ENCODE measurements at places on chromosomes 4 and X.

DNA sequence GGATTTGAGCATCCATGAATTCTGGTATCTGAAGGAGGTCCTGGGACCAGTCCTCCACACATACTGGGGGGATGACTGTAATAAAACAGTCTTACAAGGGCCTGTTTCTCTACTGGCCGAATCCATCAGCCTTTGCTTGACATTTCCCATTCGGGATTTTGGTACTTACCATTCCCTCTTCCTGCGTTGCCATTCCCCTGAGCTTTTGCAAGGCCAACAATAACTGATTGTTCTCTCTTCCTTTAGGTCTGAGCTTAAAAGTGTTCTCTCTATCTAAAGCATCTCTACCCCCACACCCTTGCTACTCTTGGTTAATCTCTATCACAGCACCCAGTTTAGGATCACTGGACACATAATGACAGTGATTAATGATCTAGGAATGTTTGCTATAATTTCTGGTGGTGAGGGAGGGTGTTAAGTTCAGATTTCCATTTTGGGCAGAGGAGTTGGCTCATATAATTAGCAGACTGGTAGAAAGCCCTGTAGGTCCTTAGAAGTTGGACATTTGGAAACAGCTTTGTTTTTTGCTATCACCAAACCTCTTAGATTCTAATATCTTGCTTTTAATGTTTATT is 29.4 kb downstream of the TMA16 start:
- DNase-seq: no peak

DNA sequence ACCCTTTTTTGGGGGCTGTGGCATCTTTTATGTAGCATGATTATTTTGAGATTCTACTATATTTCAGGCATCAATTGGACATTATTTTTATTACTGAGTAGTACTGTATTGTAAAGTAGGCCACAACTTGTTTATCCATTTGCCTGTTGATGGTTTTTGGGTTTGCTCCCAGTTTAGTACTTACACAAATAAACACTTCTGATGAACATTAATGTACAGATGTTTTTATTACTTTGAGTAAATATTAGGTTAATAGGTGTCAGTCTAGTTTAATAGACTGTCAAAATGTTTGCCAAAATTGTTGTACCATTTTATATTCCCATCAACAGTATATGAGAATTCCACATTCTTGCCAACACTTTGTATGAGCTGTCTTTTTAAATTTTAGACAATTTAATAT is 214.9 kb upstream of the MAD2L1 start:
- no peak for DNase-seq

DNA sequence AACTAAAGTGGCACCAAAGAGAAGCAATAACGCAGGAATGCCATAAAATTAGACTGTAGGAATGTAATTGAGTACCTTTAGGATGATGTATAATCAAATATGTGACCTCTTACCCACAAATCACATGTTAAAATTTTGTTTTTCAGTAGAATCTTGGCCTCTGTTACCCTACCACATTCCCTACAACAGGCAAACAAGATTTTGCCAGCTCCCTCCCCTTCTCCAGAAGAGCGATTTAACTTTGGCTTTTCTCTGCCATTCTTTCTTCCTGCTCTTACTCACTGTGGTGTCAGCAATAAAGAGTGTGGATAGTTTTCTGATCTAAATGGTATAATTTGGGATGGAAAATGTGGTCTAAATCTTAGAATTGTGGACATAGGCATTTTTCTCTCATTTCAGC is 57.2 kb downstream of the TRIM2 start:
- DNase-seq: no peak

DNA sequence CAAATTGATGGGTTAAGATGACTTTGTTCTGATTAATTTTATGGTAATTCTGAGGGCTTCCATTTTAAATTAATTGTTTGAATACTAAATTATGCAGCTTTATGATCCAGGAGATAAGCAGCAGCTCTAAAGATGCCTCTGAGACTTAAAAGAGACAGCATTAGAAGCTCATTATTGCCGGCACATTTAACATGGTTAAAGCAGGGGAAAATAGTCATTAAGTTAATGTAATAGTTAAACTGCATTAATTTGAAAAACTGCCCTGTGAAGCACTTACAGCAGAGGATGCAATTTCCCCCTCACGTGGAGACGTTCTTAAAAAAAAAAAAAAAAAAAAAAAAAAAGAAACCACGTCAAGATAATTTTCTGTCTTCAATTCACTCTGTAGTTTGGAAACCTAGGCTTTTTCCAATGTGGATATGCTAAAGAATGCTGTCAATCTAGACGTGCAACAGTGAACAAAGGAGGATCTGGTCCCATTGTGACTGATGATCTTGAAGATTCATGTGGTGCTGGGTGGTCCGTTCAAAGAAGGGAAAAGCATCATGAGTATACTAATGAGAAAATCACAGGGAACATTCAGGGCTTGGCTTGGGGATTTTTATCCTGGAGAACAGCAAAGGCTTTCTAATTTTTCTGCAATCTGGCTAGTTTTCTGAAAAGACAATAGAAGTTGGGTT is 440.6 kb upstream of the HS3ST1 start:
- no peak for DNase-seq

GRCh38 chr4:54714631-54715030 is 56.9 kb downstream of the KIT start:
- DNase-seq: no peak

DNA sequence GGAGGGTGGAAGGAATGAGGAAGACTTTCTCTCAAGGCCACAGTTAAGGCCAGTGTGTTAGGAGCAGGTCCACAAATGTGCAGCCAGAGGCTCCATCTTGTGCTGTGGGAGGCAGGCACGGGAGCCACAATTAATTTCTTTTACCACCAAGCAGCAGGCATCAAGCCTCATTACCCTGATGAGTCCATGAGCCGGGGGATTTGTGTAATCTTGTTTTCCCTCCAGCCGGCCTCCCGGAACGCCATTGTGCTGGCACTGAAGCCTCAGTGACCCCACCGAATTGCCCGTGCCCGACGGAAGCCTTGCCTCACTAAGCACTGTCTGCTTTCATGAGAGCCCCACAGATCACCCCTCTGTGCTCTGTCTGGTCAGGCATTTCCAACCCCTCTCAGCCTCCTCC is 154.7 kb upstream of the STX18 start:
- DNase-seq: no peak

DNA sequence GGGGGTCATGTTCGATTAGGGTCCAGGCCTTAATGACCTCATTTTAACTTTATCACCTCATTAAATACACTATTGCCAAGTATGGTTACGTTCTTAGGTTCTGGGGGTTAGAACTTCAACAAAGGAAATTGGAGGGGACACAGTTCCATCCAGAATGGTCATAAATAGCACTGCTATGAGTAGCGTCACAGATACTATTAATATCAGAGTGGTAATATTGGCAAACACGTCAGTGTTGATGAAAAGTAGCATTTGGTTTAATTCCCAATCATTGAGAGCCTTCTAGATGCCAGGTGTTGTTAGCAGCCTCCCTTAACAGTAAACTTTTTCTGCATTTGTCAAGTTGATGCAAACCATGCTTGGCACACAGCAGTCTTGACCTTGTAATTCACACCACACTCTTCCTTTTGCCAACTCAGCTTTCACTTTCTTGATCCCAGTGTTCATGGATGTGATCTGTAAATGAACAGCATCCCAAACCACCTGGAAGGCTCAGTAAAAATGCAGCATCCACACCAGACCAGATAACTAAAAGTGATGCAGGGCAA is 912.5 kb upstream of the TENM3 start:
- DNase-seq: no peak

- no peak for DNase-seq
Measured at GRCh38 chrX:21766101-21766500, 8.2 kb upstream of the SMPX start.

DNA sequence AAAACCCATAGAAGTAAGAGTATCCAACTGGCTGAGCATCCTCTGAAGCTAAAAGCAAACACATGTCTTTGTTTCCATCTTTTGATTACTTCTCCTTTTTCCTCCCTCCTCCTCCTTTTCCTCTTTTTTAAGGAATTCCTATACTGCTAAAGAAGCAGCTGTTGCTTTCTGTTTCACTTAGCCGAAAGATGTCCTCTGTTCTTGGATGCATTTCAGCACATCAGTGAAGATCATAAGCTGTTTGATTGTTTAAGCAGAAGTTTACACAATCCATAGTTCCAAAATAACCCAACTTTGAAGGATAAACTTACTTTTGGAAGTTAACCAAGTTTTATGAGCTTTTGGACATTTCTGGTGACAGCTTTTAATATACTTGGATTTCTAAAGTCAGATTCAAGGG is 55.1 kb upstream of the TNIP3 start:
- no peak for DNase-seq

DNA sequence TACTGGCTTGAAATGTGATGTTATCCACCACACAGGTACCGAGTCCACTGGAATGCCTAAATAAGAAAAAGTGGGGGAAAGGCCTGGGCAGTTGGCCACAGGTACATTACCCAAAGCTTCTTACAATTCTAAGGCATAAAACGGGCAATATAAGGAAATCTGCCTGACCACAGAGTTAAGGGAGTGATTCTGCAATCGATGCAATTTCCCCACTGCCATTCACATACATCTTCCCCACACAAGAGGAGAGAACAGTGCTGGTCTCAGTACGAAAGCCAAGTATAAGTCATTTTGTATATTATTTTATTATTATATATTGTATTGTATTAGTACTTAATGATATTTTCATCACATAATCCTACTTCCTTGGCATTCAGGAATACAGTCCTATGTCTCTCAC is 30.6 kb downstream of the RFC1 start:
- DNase-seq: no peak

- DNase-seq: no peak
Measured at GRCh38 chrX:71510161-71510560, 22.7 kb upstream of the OGT start.

DNA sequence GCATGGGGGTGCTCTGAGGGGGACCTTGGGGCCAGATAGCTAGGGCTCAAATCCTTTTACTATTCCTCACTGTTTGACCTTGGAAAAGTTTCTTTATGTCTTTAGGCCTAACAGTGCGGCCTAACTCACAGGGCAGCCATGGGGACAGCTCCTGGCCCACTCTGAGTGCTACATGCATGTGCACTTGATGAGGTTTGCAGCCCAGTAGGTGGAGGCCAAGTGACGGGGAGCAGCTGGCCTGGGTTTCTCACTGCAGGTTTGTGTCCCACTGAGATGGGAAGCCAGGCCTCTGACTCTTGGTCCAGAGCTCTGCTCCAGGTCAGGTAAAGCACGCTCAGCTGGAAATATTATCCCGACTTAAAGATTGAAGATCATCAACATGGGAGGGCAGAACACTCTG is 102.8 kb downstream of the SLC2A9 start:
- DNase-seq: no peak

- peak; percentile 93 for DNase-seq
Measured at GRCh38 chr4:111641813-111642579, 503.3 kb upstream of the FAM241A start.

DNA sequence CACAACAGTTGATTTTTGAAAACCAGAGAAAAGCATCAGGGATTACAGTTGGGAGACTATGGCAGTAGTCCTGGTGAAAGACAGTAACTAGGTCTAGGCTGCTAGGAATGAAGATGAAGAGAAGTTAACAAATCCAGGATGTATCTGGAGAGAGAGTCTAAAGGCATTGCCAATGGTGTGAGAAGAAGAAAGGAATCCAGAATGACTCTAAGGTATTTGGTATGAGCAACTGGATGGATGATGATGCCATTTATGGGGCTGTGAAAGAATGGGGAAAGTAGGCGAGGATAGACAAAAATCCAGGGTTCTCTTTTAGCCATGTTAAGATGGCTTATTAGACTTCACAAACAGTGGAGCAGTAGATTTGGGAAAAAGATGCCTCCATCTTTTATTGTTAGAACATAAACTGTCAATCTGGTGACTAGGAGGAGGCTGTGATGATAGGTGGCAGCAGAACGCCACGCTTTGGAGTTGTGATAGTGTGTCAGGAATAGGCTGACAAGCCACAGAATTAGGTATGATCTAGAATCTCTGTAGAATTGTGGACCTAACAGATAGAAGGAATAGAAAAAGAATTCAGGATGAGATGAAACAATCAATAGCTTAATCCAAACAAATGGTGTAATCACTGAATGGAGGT is 27.3 kb upstream of the JADE1 start:
- DNase-seq: no peak

- peak; percentile 18 for DNase-seq
Measured at GRCh38 chr4:16199093-16199492, 27.2 kb downstream of the TAPT1 start.

- DNase-seq: no peak
Measured at GRCh38 chrX:65987811-65988210, 52.1 kb downstream of the VSIG4 start.

DNA sequence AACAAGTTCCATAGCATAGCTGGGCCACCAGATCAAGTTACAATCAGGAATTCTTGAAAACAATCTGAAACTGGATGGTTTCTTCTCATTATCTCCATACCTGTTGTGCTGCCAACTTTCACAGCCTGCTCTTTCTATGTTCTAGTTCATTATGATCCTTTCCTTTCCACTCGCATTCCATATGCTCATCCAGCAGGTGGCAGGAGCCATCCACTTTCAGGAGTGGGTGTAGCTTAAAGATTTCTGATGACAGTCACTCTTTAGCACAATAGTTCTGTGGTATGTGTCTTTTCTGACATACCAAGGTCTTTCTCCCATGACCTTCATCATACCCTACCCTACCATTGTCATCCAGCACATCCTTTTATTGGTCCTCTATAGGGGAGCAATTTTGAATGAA is 46.4 kb downstream of the PAGE2 start:
- peak; percentile 5 for DNase-seq

- DNase-seq: no peak
Measured at GRCh38 chrX:118480172-118480571, 15.4 kb upstream of the DOCK11 start.

GRCh38 chrX:100928660-100929613 is at the start of gene XKRX:
TSS of gene XKRX (minus strand) at chrX:100928917. CDS start at chrX:100928304, 613 bp downstream.
- DNase-seq: no peak

DNA sequence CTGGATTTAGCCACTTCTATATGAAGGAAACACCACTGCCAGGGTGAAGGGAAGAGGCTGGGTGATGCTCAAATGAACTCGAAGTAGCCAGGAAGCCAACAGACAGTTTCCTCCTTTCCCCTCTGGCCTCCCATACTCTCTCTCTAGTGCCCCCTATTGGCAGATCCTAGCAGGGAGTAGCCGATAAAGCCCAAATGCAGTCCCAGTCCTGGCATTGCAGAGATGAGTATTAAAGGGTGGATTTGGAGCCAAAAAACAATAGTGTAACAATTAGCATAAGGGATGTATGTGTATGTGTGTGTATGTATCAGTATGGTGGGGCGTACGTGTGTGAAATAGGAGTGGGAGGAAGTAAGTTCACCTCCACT is 213.8 kb upstream of the LDB2 start:
- no peak for DNase-seq

DNA sequence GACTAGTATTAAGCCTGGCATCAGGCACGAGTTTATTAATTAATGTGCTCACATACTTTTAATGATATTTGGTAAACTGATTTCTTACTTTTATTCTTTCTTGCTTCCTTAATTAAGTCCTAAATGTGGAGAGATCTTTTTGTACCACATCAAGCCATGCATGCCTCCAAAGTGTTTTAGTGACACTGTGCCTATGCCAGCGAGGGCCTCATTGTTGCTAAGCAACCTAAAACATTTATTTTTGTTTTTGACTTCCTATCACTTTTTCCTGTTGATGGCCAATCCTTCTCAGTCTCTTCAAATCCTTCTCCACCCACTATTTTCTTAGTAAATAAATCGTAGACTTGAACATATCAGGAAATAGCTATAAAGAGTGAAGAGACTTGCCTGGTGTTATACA is 5.5 kb upstream of the NSUN7 start:
- no peak for DNase-seq

- no peak for DNase-seq
Measured at GRCh38 chr4:65370709-65371108, 299.6 kb downstream of the EPHA5 start.
